CD4-positive, alpha-beta T cell treated with Interleukin-15 for 4 hours (primary cell): ENCODE measurements at places on chromosomes 2 and 18.

DNA sequence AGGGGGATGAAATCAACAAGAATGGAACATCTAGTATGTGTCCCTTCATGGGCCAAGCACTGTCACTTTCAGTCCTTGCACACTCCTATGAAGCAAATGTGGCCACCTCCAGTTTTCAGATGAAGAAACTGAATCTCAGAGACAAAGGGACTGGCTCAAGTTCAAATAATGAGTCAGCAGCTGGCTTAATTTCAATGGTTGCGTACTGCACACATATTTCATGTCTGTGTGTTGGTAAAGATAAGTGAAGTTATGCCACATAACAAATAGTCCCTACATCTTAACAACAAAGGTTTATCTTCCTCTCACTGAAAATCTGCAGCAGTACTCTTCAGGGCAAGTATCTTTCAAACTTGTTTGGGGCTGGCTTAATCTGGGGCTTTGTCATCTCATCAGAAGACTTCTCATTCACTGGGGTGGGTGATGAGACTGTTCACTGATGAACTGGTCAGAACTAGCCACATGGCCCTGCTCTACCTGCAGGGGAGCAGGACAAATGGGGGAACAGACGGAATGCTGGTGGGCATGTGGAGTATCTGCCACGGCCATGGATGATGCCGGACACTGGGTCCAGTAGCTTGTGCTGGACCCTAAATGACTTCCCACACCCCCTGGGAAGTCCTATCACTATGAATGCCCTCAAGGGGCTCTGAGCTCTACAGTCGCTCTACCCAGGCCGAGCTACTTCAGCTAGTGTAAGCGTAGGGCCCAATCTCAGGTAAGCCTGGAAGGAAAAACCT, 263.2 kb downstream of the CYP26B1 start:
- no peak for DNase-seq

DNA sequence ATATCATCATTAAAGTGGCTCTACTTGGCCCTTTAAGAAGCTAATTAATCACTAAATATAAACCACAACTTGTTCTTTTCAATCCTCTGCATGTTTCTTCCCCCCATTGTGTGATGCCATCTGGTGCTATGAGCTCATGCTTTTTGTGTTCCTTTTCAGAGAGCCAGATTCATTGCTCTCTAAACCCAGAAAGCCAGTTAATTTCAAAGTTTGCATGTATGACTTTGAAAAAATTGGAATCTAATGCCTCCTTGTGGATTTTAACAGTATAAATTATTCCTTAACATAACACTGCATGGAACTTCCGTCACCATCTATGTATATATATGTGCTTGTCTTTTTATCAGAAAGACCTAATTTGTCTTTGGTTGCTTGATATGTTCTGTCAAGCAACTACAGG, 31.1 kb downstream of the TMEM178A start:
- DNase-seq = no peak

DNA sequence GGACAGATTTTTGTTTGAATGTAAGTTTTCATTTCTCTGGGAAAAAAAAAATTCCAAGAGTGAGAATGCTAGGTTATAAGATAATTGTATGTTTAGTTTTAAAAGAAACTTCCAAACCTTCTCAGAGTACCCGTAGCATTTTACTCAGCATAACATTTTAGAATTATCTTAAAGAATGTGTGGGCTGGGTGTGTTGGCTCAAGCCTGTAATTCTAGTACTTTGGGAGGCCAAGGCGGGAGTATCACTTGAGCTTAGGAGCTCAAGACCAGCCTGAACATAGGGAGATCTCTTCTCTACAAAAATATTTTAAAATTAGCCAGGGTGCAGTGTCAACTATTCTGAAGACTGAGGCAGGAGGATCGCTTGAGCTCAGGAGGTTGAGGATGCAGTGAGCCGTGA, 57.4 kb upstream of the RMP24 start:
- DNase-seq = no peak

- DNase-seq = no peak
These were observed 2.0 kb upstream of the THUMPD2 start for GRCh38 chr2:39780825-39781600.

- DNase-seq = no peak
These were observed 133.6 kb downstream of the DDX1 start for GRCh38 chr2:15725101-15725781.

- no peak for DNase-seq
These were observed 539.6 kb downstream of the PID1 start for GRCh38 chr2:228731517-228731916.

DNA sequence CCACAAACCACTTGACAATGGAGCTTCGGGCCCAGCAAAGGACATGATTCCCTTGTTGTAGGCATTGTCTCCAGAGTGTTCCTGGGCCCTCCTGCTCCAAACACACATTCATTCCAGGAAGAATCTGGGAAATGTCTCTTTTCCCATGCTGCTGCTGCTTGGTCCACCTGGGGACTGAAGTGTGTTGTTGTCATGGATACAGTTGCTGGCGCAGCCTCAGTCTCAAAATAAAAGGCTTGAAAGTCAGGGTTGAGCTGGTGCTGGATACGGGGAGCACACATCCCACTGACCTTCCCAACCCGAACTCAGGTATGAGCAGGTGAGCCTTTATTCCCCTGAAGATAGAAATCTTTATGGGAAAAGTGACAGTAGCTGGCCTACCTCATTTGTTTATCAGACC, 30.6 kb upstream of the SPP2 start:
- no peak for DNase-seq

DNA sequence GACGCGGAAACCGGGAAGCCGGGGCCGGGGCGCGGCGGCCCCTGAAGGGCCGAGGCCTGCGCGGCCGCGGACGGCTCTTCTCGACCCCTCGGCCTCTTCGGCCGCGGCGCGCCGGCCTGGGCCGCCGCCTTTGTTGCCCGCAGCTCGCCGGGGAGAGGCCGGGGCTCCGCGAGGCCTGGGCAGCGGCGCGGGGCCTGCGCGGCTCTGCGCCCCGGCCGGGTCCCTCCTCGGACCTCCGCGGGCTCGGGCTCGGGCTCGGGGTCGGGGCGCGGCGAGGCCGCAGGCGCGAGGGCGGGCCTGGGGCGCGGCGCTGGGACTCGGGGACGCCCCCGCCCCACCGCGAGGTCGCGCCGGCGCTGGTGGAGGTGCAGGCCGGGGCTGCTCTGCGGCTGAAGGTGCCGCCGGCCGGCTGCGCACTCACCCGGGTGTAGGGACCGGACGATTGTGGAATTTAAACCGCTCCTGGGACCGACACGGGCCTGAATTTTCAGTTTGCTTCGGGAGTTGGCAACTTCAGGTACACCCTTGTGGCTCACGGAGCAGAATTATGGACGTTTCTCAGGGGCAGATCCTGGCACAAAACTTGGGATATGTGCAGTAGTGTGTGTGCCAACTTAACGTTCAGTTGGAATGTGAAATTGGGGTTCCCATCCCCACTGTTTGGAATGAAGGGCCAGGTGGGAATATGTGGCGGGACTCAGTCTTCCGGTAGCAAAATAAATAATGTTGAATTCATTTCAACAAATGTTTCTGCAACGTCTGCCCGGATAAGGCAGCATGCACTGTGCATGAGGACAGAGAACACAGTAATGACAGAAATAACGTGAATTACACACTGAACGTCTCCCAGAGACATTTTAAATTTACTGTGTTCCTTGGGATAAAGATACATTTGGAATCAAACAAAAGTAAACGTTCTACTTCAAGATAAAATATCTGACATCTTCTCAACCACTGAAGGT, 787 bp downstream of the SOCS6 start:
- DNase-seq = no peak

GRCh38 chr2:120388222-120389035, 42.5 kb downstream of the INHBB start:
- DNase-seq = no peak

GRCh38 chr18:22694954-22695353, 238.2 kb upstream of the RBBP8 start:
- DNase-seq = no peak

- DNase-seq = no peak
These were observed 805.1 kb downstream of the RNF144A start for GRCh38 chr2:7722212-7722910.

GRCh38 chr2:234611209-234611608, 114.3 kb upstream of the ARL4C start:
- DNase-seq = no peak

GRCh38 chr18:49616618-49617328, 54.9 kb downstream of the LIPG start:
- DNase-seq = no peak

- DNase-seq = no peak
These were observed 13.0 kb downstream of the TEX44 start for GRCh38 chr2:231605607-231606091.

DNA sequence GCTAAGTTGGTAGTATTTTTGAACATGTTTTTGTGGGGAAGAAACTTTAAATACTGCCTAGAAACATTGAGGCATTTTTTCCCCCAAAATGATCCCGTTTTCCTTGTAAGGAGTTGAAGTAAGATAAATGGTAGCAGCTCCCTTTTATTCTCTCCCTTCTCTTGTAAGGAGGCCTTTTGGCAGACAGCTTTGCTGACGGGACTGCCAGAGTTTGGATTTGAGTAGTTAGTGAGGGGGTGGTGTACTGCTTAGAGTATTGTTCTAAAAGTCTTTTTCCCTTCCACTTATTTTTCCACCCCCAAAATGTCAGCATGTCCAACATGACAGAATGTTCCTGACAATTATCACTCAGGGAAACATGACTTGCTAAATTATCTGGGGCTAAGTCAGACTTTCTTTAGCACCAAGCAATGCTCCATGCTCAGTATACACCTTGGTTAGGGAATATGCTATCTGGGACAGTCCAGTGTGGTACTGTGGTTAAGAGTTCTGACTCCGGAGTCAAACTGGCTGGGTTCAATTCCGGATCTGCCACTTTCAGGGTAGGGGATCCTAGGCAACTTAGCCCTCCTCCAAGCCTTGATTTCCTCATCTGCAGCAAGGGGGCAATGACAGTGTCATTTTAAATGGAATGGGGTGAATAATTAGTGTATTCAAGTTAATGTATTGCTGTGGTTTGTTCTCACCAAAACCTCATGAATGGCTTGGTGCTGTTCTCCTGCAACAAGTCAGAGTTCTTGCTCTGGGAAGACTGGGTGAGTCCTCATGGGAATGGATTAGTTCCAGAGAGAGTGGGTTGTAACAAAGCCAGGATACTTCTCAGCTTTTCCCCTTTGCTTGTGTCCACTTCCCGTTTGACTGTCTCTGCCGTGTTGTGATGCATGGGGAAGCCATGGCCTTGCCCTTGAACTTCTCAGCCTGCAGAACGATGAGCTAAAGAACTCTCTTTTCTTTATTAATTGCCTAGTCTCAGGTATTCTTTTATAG, 116.2 kb downstream of the TANC1 start:
- no peak for DNase-seq

- no peak for DNase-seq
These were observed 15.8 kb upstream of the CYP1B1 start for GRCh38 chr2:38091760-38092159.

- peak; percentile 76 for DNase-seq
These were observed at the start of gene LDAH for GRCh38 chr2:20822535-20823490. TSS of gene LDAH (minus strand) at chr2:20823101. CDS start at chr2:20801463, 21,638 bp downstream.

GRCh38 chr2:219470429-219470828, 28.3 kb upstream of the GMPPA start:
- no peak for DNase-seq

- no peak for DNase-seq
These were observed 12.3 kb downstream of the FASTKD1 start for GRCh38 chr2:169561364-169561763.

GRCh38 chr2:125959047-125959446, 696.9 kb upstream of the GYPC start:
- DNase-seq = no peak

- no peak for DNase-seq
These were observed 122.3 kb upstream of the FHL2 start for GRCh38 chr2:105521176-105521575.

GRCh38 chr18:54843314-54843713, 15.0 kb downstream of the RAB27B start:
- no peak for DNase-seq

DNA sequence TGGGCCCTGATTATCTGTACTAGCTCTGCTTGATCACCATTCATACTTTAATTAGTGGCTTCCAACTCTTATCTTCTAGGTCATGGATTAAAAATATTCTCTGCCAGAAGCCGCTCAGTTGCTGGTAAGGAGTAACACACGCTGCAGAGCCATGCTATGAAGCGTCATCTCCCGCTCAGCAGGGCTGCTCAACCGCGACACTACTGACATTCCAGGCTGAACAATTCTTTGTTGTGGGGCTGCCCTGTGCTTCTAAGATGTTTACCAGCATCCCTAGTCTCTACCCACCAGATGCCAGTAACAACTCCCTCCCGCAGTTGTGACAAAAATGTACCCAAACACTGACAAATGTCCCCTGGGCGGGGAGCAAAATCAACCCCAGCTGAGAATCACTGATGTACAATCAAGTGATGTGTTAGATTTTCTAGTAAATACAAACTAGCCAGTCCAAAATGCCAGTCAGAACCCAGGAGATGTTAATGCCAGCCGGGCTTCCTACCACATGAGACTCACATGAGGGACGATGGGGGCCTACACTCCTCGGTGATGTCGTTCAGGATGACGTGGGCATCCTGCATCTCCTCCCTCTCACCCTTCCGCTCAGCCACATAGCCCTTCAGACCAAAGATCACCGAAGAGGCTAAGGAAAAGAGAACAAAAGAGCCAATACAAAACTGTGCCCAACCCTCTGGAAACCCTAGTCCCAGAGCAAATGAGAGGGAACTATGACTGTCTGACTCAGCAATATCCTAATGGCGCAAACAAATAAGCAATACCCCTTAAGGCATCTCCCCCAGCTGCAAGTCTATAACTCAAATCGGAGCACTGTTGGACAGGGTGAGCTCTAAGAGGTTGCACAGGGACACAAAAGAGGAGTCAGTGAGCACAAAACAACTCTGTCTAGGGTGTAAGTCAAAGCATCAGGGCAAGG, 15.6 kb downstream of the ILKAP start:
- no peak for DNase-seq

DNA sequence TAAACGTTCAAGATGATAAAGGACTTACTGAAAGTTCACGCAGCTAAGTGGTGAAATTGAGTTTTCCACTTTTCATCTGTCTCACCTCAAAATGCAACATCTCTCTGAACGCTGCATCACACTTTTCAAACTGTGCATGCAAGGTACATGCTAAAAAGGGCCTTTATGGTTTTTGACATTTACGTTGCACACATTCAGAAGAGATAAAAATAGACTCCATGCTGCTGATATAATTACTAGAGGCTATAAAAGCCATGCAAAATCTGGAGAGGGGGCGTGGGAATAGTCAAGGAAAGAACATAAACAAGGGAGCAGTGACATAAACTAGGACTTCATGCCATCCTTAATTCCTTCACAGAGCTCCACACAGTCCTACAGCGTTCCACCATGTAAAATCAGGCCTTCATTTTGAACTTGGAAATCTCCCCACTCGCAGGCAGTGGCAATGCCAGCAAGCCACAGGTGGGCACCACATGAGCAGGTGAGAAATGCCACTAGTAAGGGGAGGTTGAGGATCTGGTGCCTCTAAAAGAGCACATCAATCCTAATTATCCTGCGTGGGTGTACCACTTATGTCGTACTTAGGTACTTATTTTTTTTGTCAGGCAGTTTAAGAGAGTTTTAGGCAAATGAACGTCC, 71.4 kb downstream of the ZEB2 start:
- DNase-seq = no peak

DNA sequence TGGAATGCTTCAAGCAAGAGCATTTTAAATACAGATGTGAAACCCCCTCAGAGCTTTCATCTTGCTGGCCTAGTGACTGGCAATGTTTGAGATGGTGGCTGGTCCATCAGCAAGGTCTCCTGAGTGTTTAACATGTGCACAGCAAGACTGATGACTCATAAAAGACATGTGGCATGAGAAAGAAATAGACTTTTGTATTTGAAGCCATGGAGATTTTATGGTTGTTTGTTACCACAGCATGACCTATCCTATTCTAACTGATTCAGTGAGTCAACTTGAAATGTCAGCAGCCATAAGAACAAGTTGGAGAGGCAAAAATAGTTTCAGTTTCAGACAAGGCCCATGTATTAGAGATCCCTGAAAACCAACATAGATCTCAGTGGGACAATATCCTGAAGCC, 154.7 kb upstream of the LYPD1 start:
- DNase-seq = no peak
